T-helper 1 cell (primary cell): ENCODE measurements at places on chromosomes 7 and 10.

DNA sequence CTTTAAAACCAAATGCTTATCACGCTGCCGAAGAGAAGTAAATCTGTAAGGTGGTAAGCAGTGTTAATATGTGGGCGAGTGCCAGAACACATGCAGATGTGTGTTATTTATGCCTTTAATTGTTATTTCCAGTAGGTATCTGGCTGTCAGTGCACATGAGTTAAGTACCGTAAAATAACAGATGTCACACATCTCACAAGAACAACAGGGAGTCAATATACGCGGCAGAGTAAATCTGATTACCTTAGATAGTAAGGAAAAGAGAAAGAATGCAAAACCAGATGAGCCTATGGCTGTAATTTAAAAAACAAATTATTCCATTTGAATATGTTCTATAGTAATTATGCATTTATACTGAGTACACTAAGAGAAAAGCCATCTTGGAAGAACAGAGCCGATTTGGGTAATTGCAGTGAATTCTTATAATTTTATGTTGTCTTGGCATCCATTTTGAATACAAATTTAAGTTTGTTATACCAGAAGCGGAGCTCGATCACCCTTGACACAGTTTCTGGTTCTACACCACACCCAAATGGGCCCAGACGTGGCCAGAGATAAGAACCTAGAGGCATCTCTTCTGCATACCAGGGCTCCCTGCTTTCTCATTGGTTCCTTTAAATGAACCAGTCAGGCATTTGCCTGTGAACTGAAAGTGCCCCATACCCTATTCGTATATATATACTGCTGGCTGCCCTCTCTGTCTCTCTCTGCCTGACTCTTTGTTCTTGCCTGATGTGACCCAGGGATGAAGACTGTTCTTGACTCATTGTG, 34.8 kb downstream of the DNAJB9 start:
- DNase-seq: no peak

DNA sequence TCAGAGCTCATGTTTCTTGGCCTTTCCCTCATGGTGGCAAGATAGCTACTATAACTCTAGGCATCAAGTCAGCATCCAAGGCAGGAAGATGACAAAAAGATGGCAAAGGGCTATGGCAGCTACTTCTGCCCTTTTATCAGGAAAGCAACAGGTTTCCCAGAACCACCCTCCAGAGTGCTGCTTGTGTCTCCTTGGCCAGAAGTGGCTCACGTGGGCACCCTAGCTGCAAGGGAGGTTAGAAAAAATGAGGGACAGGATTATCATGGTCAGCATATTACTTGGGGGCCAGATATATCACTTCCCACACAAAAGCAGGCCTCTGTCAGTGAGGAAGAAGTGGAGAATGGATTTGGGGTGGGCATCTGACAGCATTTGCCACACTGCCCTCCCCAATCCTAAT, 24.3 kb upstream of the C10orf105 start:
- no peak for DNase-seq

DNA sequence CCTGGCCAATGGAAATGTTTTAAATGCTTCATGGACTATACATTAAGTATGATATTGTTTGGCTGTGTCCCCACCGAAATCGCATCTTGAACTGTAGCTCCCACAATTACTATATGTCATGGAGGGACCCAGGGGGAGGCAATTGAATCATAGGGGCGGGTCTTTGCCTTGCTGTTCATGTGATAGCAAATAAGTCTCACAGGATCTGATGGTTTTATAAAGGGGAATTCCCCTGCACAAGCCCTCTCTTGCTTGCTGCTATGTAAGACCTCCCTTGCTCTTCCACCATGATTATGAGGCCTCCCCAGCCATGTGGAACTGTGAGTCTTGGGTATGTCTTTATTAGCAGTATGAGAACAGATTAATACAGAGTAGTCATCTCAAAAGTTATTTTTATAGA, 32.4 kb upstream of the GRB10 start:
- DNase-seq: no peak

GRCh38 chr10:50604809-50605208, 18.9 kb downstream of the SGMS1 start:
- DNase-seq: no peak

DNA sequence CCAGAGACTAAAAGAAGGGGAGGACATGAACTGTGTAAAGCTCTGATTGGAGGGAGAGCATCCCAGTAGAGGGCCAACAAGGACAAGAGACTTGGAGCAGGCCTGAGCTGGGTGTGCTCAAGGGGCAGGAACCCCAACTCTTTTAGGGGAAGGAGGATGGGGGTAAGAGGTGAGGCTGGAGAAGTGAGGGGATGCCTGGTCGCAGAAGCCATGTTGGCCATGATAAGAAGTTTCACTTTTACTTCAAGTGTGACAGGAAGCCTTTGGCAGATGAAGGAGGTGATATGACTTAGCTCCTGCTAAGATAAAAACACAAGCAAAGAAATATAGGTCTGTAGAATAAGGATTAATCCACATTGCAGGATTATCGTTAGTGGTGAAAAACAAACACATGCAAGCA, 208.3 kb downstream of the JAZF1 start:
- DNase-seq: no peak

GRCh38 chr10:130338636-130339024, 202.4 kb downstream of the GLRX3 start:
- no peak for DNase-seq

GRCh38 chr10:19663344-19663743, 152.9 kb upstream of the PLXDC2 start:
- DNase-seq: no peak

- DNase-seq: no peak
Observed at GRCh38 chr7:25881317-25882037, 270.5 kb upstream of the NFE2L3 start.

DNA sequence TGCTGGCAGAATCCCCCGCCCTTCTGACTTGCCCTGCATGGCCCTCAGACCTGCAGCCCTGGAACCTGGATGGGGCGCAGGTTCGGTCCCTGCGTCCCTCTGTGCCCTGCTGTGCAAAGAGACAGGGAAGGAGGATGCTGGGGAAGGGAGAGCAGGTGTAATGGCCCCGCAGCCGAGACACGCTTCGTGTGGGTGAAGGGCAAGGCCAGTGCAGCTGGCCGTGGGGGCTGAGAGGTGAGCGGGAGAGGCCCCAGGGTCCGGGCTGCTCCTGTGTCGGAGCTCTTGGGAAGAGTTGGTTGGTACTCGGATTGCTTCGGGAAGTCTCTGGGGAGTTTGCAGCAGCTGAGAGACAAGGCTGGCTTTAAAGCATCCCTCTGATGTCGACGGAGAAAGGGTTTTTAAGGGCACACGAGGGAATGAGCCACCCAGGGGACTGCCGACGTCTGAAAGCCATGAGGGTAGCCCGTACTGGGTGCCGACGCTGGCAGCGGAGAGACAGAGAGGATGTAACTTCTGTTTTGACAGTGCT, 6.5 kb downstream of the ELFN1 start:
- no peak for DNase-seq

DNA sequence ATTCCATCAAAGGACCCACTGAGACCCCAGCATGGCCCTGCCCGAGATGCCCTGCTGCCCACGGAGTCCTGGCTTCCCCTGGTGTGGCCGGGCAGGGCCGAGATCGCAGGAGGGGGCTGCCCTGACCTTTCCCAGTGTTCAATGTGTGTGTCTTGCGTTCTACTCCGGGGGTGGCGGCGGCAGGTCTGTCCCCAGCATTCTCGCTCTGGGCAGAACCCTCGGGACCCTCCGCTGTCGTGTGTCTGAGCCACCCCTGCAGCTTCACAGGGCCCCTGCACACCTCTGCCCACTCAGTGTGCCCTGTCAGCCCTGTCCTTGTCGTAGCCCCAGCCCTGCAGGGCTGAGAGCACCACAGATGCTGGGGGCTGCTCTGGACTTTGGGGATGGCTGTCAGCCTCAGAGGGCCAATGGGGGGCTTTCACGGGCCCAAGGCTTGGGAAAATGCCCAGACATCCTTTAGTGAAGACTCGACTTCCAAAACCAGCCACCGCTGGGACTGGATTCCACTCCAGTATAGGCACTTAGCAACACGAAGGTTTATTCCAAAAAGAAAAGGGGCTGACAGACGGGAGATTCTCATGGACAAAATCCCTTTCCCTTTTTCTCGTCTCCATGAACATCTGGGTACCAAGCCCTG, 30.0 kb upstream of the KNDC1 start:
- no peak for DNase-seq

GRCh38 chr10:34473174-34474008, 341.7 kb downstream of the PARD3 start:
- no peak for DNase-seq

GRCh38 chr10:72218325-72218724, 2.2 kb upstream of the ASCC1 start:
- no peak for DNase-seq

DNA sequence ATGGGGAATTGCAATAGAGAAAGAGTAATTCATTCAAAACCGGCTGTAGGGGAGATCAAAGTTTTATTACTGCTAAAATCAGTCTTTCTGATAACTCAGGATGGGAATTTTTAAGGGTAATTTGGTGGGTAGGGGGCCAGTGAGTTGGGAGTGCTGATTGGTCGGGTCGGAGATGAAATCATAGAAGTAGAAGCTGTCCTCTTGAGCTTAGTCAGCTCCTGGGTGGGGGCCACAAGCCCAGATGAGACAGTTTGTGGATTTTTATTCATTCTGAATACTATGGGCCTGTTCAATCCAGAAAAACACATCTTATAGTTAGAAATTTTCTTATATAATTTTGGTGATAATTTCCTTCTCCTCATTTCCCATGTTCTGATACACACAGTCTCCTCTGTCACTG, 25.4 kb downstream of the CALD1 start:
- DNase-seq: no peak

DNA sequence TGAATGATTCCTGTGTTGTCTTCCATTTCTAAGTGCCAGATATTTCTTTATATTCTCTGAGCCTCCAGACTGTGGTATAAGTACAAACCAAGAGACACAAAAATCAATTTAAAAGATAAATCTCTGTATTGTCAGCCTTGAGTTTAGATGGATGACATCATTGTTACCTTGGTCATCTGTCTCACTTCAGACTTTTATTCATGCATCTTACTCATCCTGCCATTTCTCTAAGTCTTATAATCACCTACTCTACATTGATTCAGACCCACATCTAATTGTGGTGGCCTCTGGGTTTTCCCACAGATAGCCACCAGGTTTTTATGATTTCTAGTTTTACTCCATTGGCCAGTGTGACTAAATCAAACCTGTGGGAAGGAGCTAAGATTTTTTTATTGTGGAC, 26.8 kb upstream of the HDAC9 start:
- DNase-seq: no peak

- DNase-seq: no peak
Observed at GRCh38 chr10:116133634-116134033, 139.4 kb downstream of the GFRA1 start.

- no peak for DNase-seq
Observed at GRCh38 chr10:124262971-124263370, 155.8 kb downstream of the OAT start.

GRCh38 chr7:153370092-153370491, 610.5 kb downstream of the ACTR3B start:
- DNase-seq: no peak

GRCh38 chr7:13979671-13980435, 9.6 kb downstream of the ETV1 start:
- no peak for DNase-seq

DNA sequence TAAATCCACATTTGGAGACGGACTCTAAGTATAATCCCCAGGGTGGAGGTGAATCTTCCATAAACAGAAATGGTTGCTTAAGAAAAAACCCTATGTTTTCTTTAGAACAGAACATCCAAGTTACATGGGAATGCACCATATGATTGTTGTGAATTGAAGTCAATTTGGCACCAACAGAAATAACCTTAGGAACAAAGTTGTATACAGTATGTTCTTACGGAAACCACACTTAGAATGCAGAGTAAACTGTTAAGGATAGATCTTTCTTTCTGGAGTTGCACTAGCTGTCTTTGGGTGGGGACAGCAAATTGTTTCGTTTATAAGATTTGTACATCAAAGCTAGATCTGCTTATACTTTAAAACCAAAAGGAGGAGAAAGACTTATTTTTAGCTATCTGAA, 316.4 kb downstream of the PTEN start:
- DNase-seq: no peak

GRCh38 chr7:156222151-156222550, 409.9 kb upstream of the SHH start:
- DNase-seq: no peak

DNA sequence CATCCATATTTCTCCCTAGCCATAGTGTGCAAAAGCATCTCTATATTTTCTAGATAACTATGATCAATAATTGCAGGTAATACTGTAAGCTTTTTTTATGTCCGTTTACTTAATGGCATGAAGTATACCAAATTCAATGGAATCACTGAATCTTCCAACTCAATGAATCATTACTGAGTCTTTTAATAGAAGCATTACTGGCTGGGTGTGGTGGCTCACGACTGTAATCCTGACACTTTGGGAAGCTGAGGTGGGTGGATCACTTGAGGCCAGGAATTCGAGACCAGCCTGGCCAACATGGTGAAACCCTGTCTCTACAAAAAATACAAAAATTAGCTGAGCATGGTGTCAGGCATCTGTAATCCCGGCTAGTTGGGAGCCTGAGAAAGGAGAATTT, 372.5 kb downstream of the BMPER start:
- no peak for DNase-seq

- no peak for DNase-seq
Observed at GRCh38 chr7:137682596-137682995, 164.2 kb downstream of the DGKI start.

GRCh38 chr7:41695661-41696322, 7.1 kb downstream of the INHBA start:
- no peak for DNase-seq

GRCh38 chr10:11713186-11713743, 28.9 kb upstream of the ECHDC3 start:
- no peak for DNase-seq

DNA sequence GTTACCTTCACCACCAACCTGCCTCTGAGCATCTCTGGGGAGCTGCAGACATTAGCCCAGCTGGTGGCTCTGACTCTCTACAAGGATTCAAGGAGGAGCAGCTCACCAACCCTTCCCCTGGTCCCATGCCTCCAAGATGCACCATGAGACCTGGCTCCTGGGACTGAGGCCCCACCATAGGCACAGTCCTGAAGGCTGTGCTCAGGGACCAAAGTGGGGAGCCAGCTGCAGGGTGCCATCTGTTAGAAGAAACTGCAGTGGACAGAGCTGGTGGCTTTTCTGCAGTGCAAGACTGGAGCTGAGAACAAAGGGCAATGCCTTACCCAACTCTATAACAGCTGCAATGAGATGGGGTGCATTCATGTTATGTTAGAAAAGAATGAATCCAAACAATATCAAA, 581.6 kb downstream of the TCERG1L start:
- no peak for DNase-seq

- DNase-seq: no peak
Observed at GRCh38 chr7:130662426-130662825, 6.1 kb downstream of the COPG2 start.

- no peak for DNase-seq
Observed at GRCh38 chr7:139600306-139600705, 76.8 kb downstream of the CLEC2L start.

DNA sequence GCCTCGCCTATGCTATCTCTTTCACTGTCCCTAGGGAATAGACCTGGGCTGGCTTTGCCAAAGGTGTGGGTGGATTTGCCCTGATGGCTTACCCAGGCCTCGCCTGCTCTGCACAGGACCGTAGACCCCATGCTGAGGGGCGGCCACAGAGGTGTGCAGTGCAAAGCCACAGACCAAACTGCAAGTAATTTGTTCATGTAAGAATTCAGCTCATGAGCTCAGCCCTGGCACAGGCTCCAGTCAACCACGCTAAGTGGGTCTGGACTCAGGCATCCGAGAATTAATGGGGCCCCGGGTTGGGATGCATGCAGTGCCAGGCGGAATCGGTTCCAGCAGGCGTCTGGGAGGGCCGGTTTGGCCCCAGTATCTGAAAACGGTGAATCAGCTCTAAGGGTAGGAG, 445.2 kb downstream of the DNAJB6 start:
- DNase-seq: no peak
